ENCODE measurements at places on chromosomes 7 and 10.

DNA sequence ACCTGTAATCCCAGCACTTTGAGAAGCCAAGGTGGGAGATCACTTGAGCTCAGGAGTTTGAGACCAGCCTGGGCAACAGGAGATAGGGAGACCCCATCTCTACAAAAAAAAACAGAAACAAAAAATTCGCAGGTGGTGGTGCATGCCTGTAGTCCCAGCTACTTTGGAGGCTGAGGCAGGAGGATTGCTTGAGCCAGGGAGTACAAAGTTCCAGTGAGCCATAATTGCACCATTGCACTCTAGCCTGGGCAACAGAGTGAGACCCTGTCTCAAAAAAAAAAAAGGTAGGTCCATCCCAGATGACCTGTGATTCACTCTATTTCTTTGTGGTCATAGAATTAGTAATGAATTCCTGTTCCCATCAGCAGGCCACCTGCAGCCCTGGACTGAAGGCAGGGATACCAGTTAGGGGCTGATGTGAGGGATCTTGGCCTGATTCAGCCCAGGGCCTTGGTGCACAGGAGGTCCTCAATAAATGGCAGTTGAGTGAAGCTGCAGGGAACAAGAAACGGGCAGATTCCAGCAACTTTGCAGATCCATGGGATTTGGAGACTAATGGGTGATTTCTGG, at the start of gene MYH16:
MYH16 (plus strand) TSS at position 364 of the 570 bp plus-strand sequence.
- DNase-seq: no peak

DNA sequence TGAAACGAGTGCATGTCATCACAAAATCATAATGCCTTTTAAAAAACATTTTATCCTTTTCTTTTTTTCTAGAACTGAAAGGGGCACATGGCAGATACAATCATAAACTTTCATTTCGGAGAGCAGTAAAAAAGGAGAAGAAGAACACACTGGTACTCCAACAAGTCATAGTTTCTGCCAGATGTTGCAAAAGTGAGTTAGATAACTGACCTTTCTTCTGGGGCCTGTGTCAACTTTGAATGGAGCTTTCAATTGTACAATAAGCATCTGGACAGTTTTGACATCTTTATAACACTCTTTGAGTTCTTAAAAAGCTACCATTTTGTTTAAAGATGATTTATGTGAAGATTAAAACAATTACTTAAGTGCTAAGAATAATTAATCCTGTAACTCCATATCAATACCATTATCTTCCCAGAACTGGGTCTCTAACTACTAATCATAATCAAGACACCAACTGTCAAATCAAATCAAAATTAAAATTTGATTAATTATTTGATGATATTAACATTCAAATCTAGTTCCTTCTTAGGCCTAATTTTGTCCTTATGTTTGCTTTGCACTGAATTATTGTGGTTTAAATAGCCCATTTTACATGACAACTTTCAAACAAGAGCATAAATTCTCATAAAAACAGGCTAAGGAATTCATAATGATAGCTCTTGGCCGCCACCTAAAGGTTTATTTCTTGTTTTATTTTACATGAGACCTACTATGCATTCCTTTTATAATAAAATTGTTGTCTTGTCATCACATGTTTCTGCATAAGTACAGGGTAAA, 19.5 kb upstream of the ITGB8 start:
- DNase-seq: no peak

DNA sequence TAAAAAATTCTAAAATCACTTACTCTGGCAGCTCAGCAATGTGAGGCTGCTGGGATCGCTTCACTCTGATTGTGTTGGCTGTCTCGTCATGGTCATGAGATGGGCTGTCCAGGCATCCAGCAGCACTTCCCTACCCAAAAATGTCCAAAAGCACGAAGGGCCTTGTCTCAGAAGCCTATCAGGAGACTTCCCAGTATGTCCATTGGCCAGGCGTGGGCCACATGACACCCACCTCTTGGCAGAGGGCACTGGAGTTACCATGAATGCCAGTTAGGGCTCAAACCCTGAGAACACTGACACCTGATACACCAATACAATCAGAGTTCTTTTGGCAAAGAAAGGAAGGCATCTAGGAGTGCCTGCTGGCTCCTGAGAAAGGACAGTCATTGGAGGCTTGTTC, 27.0 kb upstream of the GLI3 start:
- no peak for DNase-seq

DNA sequence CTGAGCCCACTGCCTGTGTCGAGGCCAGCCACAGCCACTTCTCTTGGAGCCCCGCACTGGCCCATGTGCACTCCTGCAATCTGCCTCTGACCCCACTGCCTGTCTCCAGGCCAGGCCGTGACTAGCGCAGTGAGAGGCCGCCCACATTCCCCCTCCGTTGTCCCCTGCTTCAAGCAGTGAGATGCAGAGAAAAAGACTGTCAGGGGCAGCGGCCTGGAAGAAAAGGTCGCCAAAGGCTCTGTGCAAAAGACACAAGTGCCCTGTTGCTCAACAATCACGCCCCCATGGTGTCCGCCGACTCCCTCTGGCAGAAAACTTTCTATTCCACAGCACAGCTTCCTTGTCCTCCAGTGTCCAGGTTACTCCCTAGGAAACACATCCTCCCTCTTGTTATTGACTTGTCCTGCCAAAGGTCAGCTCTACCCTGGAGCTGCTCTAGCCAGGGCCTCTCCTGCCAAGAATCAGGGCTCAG, 9.9 kb downstream of the FAM131B start:
- no peak for DNase-seq

DNA sequence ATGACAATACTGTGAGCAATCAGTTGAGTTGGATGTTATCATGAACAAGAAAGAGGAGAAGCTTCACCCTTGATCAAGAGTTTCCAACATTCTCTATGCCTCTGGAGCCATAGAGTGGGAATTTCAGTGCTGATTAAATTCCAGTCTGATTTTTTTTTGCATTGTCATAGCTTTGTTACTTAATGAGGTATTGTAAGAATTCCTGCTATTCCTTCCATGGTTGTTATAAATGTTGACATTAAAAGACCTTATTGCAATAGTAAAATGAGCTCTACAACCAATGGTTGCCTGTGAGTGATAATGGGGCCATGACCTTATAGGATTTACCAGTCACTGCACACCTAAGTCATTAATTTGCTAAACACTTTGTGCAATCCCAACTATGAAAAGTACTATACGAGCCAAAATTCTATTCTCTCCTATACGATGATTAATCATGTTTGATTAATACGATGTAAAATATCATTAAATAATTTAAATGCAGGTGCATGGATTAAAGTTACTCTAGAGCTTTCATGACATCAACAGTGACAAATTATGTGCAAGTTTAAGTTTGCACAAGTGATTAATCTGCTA, 353.2 kb upstream of the KLF6 start:
- DNase-seq: no peak

GRCh38 chr7:86991771-86992191, 67.7 kb downstream of the ELAPOR2 start:
- no peak for DNase-seq

GRCh38 chr10:26969145-26969926, 108.6 kb upstream of the ABI1 start:
- no peak for DNase-seq

DNA sequence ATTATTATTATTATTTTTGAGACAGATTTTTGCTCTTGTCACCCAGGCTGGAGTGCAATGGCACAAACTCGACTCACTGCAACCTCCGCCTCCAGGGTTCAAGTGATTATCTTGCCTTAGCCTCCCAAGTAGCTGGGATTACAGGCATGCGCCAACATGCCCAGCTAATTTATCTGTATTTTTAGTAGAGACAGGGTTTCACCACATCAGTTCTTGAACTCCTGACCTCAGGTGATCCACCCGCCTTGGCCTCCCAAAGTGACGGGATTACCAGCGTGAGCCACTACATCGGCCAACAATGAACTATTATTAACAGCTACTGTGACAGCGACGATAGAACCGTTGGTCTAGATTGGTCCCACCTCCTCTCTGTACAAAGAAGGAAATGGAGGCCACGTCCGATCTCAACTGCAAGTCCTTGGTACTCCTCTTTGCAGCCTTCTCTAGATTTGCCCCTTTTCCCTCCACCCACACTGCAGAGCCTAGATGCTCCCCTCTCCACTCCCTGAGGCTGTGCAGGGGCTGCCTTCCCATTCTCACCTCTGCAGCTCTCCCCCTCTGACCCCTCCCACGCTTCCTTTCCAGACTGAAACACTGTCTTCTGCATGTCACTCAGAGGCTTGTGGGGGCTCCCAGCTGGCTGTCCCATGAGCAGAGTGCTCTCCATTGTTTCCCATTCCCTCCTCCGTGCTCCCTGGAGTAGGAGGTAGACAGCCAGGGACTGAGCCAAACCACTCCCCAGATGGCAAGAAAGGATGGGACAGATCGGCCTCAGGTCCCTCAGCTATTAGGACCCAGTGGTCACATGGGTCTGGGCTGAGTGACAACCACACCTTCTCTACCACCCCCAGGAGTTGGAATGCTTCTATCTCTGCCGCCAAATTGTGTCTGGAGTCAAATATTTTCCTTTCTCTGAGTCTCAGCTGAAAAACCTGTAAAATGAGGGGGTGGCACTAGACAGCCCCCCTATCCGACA, 2.3 kb downstream of the LOXL4 start:
- DNase-seq: no peak

DNA sequence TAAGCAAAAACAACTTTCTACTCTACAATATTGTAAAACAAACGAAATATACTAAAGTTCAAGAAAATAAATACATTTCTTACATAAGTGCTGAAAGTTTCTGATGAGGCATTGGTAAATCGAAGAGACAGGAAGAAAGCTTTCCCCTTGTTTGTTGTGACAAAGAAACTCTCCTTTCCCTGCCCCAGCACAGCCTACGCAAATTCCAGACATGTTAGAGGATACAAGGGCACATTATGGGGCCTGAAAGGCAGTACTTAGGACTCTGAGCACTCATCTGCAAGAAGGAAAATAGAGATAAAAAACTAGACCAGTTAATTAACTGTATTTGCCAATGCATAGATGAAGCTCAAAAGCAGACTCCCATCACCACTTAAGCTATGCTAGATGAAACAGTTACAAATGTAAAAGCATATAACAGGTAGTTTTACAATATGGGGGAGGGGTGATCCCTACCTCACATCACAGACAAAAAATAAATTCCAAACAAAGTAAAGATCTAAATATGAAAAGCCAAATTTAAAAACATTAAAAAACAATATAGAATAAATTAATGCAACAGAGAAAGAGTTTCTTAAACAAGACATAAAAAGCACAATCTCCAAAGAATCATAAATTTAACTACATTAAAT, 21.8 kb downstream of the ARHGAP19 start:
- no peak for DNase-seq

GRCh38 chr10:64358907-64359306, 837.7 kb downstream of the REEP3 start:
- DNase-seq: no peak

DNA sequence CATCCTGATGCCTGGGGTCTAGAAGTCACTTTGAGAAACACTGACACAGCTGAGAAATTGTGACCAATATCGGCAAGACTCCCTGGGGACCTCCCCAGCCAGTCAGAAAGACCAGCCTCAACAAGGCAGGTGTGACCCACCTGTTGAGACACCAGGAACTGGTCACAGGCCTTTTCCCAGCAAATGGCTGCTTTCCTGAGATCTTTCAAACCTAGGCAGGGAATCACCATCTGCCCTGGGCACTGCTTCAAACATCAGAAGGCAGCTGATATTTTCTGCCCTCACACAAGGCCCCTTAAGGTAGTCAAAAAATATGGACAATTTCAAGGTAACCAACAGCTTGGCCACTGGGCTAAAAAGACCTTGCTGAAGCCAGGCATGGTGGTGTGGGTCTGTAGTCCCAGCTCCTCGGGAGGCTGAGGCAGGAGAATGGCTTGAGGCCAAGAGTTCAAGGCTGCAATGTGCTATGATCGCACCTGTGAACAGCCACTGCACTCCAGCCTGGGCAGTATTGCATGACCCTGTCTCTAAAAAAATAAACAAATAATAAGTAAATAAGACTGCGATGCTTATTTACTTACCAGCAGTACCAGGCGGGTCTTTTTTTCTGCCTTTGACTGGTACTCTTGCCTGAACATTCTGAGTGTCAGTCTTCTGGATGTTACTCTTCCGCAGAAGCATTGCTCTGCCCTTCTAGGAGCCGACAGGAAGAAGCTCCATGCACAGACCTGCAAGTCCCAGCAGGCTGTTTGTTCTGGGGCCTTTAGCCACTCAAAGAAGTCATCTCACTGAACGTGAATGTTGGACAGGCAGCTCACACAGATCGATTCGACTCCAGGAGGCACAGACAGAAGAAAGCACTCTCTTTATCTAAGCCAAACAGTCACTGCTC, 59.7 kb downstream of the SORBS1 start:
- no peak for DNase-seq

DNA sequence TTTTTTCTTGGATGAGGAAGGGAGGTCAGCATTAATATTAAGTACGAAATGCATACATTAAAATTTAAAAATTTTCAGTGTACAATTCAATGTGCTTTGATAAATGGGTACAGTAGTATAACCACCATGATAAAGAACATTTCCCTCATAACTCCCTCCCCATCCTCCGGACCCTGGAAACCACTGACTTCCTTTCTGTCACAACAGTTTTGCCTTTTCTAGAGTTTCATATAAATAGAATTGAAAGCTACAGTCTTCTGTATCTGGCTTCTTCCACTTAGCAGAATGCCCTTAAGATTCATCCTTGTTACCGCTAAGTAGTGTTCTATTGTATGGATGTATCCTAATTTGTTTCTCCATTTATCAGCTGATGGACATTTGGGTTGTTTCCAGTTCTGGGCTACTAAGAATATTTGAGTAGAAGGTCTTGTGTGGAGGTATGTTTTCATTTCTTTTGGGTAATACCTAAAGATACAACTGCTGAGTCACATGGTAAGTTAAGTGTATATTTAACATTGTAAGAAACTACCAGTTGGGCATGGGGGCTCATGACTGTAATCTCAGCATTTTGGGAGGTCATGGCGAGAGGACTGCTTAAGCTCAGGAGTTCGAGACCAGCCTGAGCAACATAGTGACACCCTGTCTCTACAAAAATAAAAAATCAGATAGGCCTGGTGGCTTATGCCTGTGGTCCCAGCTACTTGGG, 30.8 kb downstream of the ABI1 start:
- no peak for DNase-seq

DNA sequence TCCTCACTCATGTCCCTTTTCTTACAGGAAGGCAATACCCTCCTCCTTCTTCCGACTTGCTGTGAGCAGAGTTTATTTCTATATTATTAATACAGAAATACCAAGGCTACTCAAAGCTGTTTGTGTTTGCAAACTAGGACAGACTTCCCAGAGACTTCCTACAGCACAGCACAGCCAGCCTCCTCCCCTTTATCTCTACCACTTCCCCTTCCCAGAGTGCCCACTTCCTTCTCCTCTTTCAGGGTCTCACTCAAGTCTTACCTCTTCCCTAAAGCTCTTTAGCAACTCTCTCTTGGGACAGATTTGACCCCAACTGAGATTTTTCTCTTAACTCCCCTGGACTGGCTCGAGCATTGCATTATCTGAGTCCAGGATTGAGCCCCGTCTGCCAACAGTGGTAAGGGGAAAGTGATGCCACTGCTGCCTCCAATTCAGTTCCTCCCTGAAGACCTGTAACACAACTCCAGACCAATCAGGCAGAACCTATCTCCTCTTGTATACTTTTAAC, 5.5 kb upstream of the LRGUK start:
- DNase-seq: no peak
